Stimulated activated CD4-positive, alpha-beta T cell treated with anti-CD3 and anti-CD28 coated beads, Interleukin-15, amount 100 ng/mL, for 1 hour (primary cell): ENCODE measurements at places on chromosomes 16 and 17.
A peak's percentile ranks its signal among the peaks of the same experiment; 100 is the strongest.

- DNase-seq: no peak
Observed at GRCh38 chr17:17830740-17831207, 6.0 kb downstream of the SREBF1 start.

DNA sequence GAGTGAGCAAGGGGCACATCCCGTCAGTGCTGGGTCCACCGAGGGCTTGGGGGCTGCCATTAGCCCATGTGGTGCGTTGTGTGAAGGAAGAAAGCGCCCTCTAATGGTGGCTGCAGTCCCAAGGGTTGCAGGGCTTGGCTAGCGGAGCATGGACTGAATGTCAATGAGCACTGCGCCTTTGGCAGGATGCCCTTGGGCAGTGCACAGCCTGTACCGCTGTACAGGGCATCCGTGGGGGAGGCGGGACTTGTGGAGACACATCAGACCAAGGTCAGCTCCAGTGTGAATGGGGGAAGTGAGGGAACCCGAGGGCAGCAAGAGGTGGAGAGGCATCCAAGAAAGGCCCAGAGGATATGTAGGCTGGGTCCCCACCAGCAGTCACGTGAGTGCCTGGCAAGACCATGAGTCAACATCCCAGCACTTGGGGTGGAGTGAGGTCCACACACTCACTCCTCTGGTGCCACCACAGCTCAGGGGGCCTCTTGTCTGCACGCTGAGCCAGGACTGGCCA is 75.5 kb upstream of the MED9 start:
- DNase-seq: no peak

GRCh38 chr17:7883781-7884386 is 4.7 kb upstream of the CHD3 start:
- no peak for DNase-seq

DNA sequence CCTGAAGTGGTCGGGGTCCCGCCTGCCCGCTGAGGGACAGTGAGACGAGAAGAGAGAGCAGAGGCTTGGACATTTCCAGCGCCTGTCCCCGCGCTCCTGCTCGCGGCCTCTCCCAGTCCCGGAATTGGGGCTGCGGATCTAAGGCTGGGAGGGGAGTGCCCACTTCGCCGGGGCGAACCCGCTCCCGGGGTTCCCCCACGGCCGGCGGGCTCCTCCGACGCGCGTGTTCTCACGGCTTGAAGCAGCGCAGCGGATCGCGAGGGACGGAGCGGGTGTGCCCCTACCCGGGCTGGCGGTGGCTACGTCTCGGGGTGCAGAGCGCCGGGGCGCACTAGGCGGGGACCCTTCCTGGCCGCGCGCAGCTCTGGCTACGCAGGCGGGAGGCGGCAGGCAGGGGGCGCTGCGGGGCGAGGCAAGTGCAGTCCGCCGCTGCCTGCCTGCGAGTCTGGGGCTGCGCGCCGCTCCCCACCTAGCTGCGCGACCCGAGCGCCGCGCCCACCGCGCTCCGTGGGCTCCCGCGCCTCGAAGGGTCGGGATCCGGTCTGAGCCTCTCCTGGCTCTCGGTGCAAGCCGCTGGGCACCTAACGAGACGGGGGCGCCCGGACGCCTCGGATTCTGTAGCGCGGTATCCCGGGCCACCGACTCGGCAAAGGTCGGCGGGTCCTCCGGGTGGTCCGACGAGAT is 1.2 kb downstream of the NGFR start:
- peak; percentile 67 for DNase-seq

DNA sequence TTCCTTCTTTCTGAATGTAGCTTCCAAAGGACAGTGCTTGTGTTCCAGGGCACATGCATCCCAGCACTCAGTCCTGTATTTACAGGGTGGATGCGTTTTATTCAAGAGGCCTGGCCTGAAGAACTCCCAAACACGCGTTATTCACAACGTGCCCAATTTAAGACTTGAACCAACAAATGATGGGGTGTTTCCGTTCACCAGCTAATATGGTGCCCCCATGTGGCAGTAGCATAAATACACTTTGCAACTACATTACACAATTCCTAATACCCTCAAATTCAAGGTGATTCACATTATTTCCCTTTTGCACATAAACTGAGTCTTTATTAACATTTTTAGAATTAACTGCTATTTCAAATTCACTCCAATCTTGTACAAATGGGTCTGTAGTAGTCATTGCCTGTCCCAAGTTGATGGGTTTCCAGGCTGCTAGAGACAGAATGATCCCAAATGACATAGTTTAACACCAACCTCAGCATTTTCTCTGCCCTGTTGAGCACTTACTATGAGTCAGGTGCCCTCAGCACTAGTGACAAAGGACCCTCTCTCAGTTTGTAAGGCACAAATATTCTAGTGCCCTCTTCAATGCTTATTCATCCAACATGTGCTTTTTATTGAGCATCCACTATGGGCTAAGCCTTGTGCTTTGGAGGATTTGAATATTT is 26.9 kb downstream of the HSD17B2 start:
- DNase-seq: no peak

DNA sequence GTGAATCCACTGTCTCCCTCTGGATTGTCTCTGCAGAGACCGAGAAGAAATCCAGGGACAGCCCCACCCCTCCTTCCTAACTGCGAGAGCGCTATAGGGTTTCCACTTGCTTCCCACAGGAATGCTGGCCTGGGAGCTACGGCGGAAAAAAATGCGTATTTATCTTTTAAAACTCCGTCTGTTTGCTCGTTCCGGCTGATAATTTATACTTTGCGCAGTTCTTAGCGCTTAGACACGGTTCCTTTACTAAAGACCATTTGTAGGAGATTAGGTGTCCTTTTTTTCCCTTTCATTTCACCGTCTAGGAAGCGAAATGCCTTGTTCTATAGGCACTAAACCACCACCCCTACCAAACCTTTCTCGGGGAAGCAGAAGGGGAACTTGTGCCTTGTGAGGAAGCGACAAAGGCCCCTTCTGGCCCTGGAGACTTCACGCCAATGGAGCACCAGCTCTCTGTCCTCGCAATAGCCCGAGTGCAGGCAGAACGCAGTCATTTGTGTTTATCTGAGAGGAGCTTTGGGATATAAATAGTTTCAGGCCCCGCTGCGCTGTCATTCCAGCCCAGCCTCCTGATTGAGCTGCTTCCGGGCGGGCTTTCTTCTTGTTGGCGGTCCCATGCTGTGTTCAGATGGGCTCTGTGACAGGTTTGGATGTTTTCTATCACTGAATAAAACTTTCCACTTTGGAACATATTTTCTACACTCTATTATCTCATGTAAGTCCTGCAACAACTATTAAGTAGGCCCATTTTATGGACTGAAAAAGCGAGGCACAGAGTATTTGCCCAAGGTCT is 791 bp upstream of the SUPT4H1 start:
- DNase-seq: no peak

DNA sequence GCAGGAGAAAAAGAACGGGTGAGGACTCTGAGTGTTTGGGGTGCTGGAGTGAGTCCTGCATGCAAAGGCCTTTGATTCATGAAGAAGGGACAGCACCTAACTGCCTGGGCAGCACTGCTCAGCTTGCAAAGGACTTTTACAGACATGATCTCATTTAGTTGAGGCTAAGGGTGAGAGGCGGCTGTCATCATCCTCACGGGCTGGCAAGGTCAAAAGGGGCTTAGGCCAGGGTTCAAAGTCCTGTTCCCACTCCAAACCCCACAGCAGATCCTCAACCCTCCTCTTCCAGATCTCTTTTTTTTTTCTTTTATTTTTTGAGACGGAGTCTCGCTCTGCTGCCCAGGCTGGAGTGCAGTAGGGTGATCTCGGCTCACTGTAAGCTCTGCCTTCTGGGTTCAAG is 4.8 kb downstream of the RHBDF2 start:
- DNase-seq: no peak

GRCh38 chr17:7023576-7024401 is 939 bp downstream of the BCL6B start:
- peak; percentile 92 for DNase-seq

GRCh38 chr16:71430744-71431143 is 11.1 kb downstream of the TLE7 start:
- DNase-seq: no peak

DNA sequence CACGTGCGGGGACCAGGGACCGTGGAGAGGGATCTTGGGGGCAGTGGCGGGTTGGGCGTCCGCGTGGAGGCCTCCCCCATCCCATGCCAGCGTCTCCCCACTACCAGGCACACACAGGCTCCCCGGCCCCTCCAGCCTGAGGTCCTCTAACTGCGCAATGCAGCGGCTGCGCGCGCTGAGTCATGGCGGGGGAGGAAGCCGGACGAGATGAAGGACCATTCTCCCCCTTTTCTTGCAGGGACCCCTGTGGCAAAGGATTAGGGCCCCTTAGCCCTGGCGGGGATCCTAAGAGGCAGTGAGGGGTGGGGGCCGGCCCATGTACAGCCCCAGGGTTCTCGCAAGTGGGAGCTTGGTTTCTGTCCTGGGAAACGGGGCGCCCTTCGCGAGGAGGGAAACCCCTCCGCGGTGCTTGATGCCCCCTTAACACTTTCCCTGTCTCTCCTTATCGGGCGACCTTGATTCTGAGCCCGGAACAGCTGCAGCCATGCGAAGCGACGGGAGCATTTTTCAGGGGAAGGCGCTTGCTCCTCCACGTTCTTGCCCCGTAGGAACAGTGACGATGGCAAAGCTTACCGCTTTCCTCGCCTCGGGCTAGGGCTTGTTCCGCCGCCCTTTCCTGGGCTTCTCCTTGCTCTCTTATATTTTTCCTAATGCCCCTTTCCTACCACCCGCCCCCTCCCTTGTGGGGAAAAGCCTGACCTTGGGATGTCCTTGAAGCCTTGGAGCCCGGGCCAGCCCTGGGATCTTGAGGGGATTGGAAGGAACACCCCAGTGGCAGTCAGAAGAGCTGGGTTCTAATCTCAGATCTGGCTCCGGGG is 592 bp downstream of the ALDOA start:
- DNase-seq: no peak

- no peak for DNase-seq
Observed at GRCh38 chr17:78307887-78308638, 51.8 kb downstream of the SOCS3 start.

DNA sequence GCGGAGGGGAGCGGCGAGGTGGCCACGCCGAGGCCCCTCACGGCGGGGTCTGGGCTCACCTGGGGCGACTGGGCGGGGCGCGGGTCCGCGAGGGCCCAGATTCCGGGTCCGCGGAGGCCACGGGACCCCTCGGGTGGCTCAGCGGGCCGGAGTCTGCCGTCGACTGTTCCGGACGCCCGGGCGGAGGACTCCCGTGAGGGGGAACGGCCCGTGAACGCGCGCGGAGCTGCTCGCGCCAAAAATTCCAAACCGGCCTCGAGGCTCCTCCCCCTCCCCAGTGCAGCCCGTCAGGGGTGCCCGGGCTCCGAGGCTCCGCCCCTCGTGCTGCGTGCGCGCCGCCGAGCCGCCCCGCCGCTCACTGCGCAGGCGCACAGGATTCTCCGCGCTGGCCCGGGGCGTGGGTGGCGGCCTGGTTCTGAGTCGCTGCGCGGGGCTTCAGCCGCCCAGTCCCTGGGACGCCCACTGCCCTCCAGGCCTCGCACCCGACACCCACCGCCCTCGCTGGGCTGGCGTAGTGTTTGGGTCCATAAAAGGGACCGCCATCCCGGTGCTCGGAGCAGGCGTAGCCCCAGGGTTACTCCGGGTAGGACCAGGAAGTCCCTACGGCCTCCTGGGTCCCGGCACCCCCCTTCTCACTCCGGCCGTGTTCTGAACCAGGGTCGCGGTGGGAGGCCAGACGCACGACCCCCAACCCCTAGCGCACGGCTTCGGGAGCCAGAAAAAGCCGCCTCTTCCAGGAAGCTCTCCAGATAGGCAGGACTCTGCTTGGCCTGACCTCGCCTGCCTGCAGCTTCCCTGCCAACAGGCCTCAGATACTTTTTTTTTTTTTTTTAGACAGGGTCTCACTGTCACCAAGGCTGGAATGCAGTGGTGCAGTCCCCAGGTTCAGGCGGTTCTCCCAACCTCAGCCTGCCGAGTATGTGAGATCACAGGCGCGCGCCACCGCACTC is at the start of gene PKMYT1:
Gene PKMYT1, minus strand, starts transcription at position 220 of the 950 bp plus-strand sequence. CDS start 789 bp downstream, outside the sequence.
- peak; percentile 95 for DNase-seq

DNA sequence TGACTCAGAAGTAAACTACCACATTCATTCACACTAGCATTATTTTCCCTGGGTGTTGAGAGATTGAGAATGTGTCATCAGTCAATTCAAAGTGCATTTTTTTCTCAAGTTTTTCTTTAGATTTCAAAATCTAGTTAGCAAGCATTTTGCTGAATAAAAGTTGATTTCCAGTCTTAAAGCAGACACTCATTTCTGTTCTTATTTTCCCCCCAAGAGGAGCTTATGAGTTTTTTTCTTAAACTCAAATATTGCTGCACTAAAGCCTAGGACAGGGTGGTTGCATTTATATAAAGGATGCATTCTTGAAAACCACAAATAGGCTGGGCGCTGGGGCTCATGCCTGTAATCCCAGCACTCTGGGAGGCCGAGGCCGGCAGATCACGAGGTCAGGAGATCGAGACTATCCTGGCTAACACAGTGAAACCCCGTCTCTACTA is 15.3 kb downstream of the CDH3 start:
- DNase-seq: no peak

DNA sequence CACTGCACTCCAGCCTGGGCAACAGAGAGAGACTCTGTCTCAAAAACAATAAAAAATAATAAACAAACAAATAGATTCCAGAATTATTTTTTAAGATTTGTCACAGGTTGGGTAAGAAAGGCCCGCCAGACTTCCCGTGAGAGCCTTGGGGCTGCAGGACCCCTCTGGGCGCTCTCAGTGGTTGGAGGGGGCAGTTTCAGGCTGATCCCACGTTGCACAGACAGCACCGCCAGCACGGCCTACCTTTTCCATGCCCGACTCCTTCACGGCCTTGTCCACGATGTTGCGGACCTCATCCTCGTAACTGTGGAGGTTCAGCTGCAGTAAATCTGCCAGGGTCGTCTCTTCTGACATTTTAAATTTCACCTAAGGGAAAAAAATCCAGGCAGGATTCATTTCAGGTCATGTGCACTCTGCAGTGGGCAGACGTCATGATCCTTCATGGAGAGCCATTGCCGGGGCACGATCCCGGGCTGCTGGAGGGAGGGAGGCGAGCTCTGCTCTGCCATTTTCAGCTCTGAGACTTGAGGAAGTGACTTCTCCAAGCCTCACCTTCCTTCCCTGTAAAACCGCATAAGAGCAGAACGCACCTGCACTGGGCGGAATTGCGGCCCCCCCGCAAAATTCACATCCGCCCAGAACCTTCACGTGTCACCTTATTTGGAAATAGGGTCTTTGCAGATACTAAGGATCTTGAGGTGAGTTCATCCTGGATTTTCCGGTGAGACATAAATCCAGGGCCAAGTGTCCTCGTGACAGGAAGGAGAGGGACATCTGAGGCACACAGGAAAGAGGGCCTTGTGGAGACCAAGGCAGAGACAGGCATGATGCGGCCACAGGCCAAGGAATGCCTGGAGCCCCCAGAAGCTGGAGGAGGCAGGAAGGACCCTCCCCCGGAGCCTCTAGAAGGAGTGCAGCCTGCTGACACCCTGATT is 66.8 kb downstream of the DNAH17 start:
- DNase-seq: no peak
